ENCODE measurements at places on chromosomes 3 and 15.
A peak's percentile ranks its signal among the peaks of the same experiment; 100 is the strongest.

GRCh38 chr3:42728668-42729364 lies 26.2 kb upstream of the HHATL start:
- no peak for DNase-seq

GRCh38 chr3:11625376-11626083 lies 18.2 kb downstream of the VGLL4 start:
- no peak for DNase-seq

DNA sequence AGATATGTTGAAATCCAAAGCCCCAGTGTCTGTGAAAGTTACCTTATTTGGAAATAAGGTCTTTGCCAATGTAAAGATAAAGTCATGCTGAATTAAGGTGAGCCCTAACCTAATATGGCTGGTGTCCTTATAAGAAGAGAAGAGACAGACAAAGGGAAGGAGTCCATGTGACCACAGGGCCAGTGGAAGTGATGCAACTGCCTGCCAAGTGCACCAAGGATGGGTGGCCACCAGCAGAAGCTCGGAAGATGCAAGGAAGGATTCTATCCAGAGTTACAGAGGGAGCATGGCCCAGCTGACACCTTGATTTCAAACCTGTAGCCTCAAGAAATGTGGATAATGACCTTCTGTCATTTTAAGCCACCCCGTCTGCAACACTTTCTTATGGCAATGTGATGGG lies 35.3 kb upstream of the PGPEP1L start:
- no peak for DNase-seq

- DNase-seq, result no peak
Measured at GRCh38 chr15:44315126-44315525, 26.6 kb downstream of the GOLM2 start.

DNA sequence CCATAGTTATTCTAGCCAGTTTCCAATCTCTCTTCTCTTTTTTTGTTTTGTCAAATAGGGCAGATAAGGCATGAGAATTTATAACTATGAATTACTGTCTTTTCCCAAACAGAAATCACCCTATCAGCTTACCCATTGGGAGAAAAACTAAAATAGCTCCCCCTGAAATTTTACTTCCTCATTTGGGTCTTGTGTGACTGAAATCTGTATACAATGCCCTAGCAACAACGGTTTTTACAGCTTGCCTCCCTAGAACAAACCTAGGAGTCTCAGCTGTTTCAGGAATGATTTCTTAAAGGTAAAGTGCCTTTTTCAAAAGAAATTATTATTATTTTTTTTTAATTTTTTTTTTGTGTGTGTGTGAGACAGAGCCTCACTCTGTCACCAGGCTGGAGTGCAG lies 56.8 kb downstream of the CD86 start:
- no peak for DNase-seq

GRCh38 chr15:95556866-95557225 lies 773.7 kb upstream of the NR2F2 start:
- DNase-seq, result no peak

DNA sequence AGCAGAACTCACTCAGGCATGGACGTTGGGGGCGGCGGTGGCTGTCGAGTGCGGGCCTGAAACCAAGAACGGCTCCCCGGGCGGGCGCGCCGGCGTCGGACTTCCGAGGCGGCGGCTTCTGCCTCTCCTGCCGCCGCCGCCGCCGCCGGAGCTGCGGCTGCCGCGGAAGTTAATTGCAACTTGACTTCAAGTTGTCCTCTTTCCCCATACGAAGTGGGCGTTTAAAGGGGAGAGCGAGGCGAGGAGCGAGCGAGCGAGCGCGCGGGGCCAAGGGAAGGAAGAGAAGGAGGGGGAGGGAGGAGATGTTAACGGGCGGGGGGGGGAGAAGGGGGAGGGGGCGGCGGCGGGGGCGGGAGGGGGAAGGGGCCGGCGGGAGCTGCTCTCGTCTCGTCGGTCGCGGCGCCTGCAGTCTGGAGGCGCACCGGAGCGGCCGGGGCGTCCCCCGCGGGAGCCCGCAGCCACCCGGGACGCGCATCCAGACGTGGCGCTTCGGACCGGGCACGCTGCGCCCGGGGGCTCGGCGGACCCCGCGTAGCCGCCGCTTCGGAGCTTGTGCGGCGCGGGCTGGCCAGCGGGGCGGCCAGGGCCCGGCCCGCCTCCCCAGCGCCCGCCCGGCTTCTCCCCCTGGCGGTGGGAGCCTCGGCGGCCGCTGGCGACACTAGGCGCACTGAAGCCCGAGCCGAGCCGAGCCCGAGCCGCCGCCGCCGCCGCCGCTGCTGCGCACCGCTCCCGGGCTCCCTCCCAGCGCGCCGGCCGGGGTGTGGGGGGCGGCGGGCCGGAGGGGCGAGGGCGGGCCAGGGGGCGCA lies 19.7 kb upstream of the SATB1 start:
- DNase-seq, result peak; percentile 11

DNA sequence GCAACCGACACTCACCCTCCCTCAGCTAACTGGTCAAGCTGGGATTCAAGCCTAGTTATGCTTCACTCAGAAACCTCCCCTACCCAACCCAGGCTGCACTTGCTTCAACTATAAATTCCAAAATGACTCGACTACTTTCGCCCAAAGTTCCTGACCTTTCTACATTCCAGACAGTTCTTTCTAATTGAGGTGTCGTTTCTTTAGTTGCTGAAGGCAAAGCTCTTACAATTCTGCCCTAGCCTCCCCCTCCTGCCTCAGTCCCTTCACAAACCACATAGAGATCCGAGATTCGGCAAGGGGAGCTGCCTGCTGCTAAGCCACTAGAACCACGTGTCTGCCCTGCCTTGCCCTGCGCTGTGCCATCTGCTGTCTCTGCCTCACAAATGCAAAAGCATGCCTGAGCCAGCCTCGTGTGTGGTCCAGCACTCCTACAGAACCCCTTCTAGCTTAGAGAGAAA lies 74.7 kb upstream of the SH3GL3 start:
- DNase-seq, result no peak

DNA sequence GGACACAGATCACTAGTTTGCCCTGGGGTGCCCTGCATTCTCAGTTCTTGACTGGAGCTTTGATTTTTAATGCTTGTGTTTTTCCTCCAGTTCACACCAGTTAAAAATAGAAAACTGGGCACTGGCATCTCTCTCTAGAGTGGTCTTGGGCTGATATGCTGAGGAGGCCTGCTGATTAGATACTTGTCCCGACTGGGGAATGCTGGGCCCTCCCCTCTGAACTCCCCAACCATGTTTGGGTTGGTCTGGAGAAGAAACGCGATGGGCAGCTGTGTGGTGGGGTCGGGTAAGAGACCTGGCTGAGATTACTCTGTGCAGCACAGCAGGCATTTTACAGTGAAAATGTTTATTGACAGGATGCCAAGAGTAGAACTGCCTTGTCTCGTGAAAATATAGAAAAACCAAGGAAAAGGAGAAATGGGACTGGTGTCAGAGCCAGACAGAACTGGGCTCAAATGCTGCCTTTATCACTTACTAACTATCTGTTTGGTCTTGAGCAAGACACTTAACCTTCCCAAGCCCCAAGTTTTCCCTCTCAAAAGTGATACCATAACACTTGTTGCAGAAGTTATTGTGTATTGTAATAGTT lies 1.6 kb upstream of the ACTC1 start:
- no peak for DNase-seq

DNA sequence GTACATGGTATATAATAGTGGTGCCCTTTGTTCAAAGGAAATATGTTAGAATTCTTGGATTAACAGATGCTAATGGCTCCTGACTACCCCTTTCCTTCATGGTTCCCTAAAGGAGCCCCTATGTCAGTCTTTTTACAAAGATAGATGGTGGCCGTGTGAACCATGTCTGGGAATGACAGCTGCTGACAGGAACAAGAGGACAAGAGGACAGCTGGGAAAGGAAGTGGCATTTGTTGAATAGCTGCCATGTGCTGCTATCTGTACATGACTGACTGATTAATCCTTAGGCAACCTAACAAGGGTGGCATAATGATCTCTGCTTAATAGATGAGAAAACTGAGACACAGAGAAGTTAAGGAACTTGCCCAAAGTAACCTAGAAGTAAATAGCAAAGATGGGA lies 321.7 kb downstream of the ZNF621 start:
- no peak for DNase-seq

DNA sequence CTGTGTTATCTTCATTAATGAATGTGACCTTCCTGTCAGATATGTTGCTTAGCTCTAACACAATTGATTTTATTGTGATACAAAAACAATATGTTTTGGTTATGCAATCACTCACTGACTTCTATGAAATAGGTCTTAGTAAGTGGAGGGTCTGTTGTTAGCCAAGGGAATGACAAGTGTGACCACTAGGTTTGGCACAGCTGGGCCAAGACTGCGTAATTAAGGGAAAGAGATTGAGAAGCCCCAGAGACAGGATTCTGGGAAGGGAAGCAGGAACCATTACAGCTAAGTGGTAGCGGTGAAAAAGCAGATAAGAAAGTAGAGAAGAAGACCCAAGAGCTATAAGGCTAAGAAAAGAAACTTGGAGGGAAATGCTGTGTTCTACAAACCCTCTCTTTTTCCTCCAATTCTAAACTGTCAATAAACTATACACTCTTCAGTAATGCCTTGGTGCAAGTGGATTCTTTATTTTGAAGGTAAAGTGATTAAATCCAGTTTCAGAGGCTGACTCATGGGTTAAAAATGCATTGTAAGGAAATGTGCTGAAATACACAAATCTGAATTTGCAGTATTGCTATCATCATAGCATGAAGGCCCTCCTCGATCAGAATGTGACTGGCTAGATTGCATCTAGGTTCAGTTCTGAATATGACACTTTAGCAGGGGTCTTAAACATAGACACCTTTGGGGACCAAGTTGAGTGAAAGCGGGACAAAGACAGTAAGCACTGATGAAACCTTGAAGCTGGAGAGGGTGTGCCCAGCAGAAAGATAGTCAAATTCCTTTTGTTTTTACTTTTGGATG lies 26.1 kb downstream of the KCNMB2 start:
- DNase-seq, result no peak

DNA sequence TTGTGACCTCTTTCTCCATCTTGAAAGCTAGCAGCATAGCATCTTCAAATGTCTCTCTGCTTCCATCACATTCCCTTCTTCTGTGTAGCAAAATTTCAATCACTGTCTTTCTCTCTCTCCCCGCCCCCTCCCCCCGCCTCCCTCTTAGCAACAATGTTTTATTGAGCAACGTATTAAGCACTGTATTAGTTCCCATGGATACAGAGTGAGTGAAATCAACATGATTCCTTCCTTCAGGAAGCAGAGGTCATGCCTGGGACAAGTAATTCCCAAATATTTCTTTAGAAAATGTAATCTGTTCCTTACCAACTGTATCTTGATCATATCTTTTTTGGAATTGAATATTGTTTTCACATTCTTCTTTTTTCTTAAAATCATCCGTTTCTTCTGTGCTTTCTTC lies 373.7 kb upstream of the NECTIN3 start:
- no peak for DNase-seq

DNA sequence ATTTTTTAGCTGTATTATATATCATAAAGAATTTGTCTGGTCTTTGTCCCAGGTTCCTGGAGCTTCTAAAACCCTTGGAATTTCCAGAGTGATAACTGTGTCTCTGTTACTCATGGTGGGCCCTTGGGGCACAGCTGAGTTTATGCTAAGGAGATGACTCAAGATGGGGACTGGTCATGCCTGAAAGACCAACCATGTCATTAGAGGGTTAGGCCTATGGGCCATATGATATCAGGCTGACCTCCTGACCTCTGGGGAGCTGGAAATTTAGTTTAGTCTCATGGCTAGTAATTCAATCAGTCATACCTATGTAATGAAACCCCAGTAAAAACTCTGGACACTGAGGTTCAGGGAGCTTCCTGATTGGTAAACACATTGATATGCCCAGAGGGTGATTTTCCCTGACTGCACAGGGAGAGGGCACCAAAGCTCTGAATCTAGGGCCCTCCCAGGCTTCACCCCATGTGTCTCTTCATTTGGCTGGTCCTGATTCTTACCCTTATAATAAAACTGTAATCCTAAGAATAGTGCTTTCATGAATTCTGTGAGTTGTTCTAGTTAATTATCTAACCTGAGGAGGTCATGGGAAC lies 69.6 kb downstream of the EEFSEC start:
- no peak for DNase-seq

GRCh38 chr3:42376344-42376798 lies 34.0 kb downstream of the LYZL4 start:
- no peak for DNase-seq

DNA sequence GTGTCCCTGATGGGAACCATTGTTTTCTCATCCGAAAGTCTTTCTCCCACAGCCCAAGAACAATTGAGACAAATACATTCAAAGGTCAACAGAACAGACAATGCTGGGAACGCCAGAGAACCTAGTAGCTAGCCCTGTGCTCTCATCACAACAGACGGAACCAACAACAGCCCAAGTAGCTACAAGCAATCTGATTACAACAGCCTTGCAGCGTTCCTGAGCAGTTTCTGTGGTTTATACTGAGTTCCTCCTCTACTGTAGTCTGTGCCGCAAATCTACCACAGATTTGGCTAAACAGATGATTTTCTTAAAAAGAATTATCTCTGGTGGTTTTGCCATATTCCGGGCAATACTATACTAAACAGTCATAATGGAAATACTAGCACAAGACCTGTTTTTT lies 435.6 kb downstream of the MECOM start:
- DNase-seq, result no peak

GRCh38 chr3:114584734-114585371 lies 291.0 kb downstream of the TIGIT start:
- no peak for DNase-seq

DNA sequence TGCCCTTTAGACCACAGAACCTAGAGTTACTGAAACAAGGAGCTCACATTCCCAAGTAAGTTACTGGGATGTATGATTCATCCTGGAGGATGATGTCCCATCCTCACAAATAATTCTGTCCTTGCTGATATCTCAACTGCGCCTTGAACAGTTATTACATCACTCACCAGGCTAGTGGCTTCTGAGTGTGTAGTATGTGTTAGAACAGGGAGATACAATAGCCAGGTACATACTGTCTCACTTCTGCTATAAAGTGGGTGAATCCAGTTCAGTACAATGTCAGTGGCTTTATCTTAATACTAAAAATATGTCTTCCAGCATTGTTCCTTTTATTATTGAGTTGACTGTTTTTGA lies 483.2 kb upstream of the FRG2C start:
- DNase-seq, result no peak

GRCh38 chr3:110910346-110910955 lies 161.2 kb upstream of the NECTIN3 start:
- no peak for DNase-seq

GRCh38 chr3:164094546-164094945 lies 983.8 kb downstream of the SI start:
- DNase-seq, result no peak

GRCh38 chr15:29888646-29889045 lies 66.4 kb upstream of the TJP1 start:
- DNase-seq, result no peak
